ENCODE measurements at places on chromosomes 1 and 21. TPM values are rescaled to one million over a fixed set of nuclear protein-coding genes. Genes with fewer than 3 reads are reported as not detected.

The IGSF8 gene
- total RNA-seq = 41.4 TPM

The PRRX1 gene
- 2.1 TPM for total RNA-seq

The PSRC1 gene
- total RNA-seq = 44.1 TPM

The KCNJ9 gene
- not detected for total RNA-seq

The ADPRS gene
- total RNA-seq = 55.2 TPM

The TRIM17 gene
- not detected for total RNA-seq

The HCRTR1 gene
- total RNA-seq = not detected

The MMEL1 gene
- not detected for total RNA-seq

The PHLDA3 gene
- total RNA-seq = 93.4 TPM

The CR1L gene
- not detected for total RNA-seq

The SPRR3 gene
- total RNA-seq = 0.70 TPM

The GUCA2B gene
- total RNA-seq = not detected

The SFN gene
- 1,807 TPM for total RNA-seq

The GBP3 gene
- 10.5 TPM for total RNA-seq

The OR10J1 gene
- not detected for total RNA-seq

The KRTAP12-2 gene
- total RNA-seq = not detected

The UBL4B gene
- total RNA-seq = not detected

The RAP1GAP gene
- 0.23 TPM for total RNA-seq

The GBP7 gene
- total RNA-seq = not detected

The SLC27A3 gene
- total RNA-seq = 7.3 TPM

The C1orf74 gene
- total RNA-seq = 6.0 TPM

The PRAMEF10 gene
- total RNA-seq = not detected

The AKR7A3 gene
- total RNA-seq = 0.16 TPM

The GBP5 gene
- total RNA-seq = 0.11 TPM

The CFAP45 gene
- 0.11 TPM for total RNA-seq

The FBXO44 gene
- total RNA-seq = 12.7 TPM

Data from hair follicular keratinocyte (primary cell).